ENCODE measurements at places on chromosomes 2 and 18.

DNA sequence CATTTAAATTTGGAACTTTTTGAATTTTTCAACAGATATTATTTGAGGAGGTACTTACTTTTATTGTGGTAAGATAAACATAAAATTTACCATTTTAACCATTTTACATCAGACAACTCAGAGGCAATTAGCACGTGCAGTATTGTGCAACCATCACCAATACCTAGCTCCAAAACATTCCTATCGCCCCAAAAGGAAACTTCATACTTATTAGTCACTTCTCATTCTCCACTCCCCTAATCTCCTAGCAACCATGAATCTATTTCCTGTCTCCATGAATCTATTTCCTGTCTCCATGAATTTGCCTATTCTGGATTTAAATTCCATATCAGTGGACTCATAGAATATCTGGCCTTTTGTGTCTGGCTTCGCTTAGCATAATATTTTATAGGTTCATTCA, 69.9 kb upstream of the FAM136A start:
- DNase-seq = no peak

- no peak for DNase-seq
These were observed 68.5 kb downstream of the PIGN start for GRCh38 chr18:62118328-62118727.

DNA sequence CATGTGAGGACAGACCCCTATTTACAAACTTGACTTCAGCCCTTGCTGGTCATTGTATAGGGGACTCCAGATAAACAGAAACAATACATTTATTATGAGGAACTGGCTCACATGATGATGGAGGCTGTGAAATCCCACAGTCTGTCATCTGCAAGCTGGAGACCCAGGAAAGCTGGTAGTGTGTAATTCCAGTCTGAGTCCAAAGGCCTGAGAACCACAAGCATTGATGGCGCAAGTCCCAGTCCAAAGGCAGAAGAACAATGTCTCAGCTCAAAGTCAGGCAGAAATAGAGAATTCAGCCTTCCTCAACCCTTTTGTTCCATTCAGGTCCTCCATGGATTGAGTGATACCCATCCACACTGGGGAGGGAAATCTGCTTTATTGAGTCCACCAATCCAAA, 28.1 kb upstream of the SPP2 start:
- no peak for DNase-seq

GRCh38 chr2:230591850-230592249, 120.8 kb upstream of the CAB39 start:
- DNase-seq = no peak

DNA sequence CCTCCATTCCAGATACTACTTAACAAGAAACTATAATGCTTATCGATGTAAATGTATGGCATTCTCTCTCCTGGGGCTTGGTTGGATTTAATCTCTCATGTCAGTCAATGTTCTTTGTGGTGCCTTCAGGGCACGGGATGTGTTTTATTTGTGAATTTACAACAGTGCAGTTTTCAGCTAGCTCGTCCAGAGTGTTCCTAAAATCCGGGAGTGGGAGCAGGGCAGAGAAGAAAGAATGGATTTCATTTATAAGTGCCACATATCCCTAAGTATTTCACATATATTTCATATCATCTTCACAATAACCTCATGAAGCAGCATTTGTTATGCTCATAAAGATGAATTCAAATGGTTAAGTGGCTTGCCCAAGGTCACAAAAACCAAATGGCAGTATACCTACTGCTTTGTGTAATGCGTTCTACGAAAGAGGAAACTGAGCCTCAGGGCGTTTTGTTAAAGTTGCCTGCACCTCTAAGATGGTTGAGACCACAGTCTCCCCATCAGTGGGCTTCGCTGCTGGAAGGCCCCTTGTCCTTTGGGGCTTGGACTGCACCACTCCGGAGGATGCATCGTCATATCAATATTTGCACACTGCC, 134.7 kb upstream of the MGAT5 start:
- no peak for DNase-seq

GRCh38 chr18:23452347-23452727, 750 bp upstream of the RIOK3 start:
- no peak for DNase-seq

GRCh38 chr2:221818616-221819320, 246.7 kb upstream of the EPHA4 start:
- DNase-seq = no peak
